ENCODE measurements at places on chromosomes 7 and 10.

DNA sequence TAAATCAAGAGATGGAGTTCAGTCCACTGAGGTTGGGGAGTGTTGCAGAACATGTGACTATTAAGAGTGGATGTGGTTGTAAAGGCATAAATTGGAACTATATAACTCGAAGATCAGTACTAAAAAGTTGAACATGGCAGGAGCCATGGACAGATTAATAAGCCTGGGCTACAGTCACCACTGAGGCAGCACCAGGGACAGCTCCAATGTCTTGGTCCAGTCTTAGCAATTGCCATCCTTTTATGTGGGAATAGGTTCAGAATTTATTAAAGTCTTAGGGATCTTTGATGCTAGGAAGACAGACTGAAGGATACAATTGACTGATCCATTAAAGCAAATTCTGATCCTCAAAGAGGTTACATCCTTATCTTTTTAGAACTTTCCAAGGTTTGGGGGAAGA lies 156.6 kb downstream of the ADRA2A start:
- DNase-seq, result no peak

DNA sequence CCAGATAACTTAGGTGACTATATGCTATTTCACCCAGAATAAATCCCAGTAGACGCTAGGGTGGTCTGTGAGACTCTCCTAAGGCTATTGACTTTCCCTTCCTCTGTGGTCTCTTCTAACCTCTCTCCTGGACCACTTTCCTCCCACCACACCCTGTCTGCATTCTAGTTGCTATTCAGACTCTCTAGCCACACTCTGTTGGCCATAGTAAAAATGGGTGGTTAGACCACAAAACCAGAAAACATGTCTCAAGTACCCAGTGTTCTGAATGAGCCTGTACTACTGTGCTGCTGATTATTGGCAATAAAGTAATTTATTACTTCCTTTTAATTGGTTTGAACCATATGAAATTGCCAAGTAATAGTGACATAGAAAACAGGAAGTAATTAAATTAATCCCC lies 240.8 kb downstream of the KIF20B start:
- no peak for DNase-seq

DNA sequence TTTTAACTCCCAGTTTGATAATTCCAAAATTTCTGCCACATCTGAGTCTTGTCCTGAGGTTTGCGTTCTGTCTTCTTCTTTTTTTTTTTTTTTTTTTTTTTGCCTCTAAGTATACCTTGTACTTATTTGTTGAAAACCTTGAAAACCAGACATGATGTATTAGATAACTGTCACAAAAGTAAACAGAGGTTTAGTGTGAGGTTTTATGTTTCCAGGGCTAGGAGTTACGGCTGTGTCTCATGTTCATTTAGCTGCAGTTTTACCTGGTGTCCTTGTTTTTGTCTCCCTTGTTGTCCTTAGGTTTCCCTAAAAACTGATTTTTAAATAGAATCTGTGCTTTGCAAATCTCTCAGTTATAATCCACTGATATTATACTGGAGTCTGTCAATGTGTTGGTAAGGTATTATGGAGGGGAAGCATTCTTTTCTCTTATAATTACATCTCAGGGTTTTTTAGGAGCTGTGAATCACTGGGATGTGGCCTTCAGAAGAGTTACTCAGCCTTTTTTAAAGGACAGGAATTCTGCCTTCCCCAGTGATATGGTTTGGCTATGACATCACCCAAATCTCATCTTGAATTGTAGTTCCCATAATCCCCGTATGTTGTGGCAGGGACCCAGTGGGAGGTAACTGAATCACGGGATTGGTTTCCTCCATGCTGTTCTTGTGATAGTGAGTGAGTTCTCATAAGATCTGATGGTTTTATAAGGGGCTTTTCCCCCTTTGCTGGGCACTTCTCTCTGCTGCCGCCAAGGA lies 95.0 kb downstream of the CDCA7L start:
- no peak for DNase-seq

- DNase-seq, result no peak
These were observed 1182.9 kb upstream of the LRRTM3 start for GRCh38 chr10:65742906-65743305.

GRCh38 chr10:133357285-133358161 lies at the start of gene FUOM:
FUOM (minus strand) TSS chr10:133358019; CDS start chr10:133358007, 12 bp downstream.
- peak; percentile 43 for DNase-seq

GRCh38 chr10:132363921-132364593 lies 32.1 kb downstream of the LRRC27 start:
- no peak for DNase-seq

GRCh38 chr10:32445036-32445435 lies 904 bp upstream of the CCDC7 start:
- DNase-seq, result no peak

DNA sequence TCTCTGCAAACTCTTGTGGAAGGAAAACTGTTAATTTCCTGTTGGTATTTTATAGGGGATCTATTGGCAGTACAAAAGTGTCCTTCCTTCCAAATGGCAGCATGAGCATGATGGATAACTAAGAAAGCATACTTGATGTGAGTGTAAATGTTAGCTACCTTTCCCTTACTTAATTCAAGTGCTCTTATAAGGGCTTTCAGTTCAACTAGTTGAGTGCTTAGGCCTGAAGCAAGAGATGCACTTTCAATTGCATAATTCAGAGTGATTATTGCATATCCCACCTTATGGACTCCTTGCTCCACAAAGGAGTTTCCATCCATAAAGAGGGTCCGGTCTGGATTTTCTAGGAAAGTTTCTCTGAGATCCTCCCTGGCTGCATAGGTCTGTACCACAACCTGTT lies 56.3 kb upstream of the CYP2C8 start:
- DNase-seq, result no peak

DNA sequence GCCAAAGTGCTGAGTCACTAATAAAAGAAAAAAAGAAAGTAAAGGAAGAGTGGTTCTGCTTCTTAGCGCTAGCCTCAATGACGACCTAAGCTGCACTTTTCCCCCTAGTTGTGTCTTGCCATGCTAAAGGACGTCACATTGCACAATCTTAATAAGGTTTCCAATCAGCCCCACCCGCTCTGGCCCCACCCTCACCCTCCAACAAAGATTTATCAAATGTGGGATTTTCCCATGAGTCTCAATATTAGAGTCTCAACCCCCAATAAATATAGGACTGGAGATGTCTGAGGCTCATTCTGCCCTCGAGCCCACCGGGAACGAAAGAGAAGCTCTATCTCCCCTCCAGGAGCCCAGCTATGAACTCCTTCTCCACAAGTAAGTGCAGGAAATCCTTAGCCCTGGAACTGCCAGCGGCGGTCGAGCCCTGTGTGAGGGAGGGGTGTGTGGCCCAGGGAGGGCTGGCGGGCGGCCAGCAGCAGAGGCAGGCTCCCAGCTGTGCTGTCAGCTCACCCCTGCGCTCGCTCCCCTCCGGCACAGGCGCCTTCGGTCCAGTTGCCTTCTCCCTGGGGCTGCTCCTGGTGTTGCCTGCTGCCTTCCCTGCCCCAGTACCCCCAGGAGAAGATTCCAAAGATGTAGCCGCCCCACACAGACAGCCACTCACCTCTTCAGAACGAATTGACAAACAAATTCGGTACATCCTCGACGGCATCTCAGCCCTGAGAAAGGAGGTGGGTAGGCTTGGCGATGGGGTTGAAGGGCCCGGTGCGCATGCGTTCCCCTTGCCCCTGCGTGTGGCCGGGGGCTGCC lies at the start of gene IL6:
Gene IL6, plus strand, starts transcription at position 294 of the 807 bp plus-strand sequence. Its CDS starts 63 bp downstream, at position 357.
- DNase-seq, result no peak

GRCh38 chr10:132691711-132692153 lies 94.2 kb downstream of the NKX6-2 start:
- DNase-seq, result no peak

- no peak for DNase-seq
These were observed 16.7 kb upstream of the FRA10AC1 start for GRCh38 chr10:93718937-93719725.

DNA sequence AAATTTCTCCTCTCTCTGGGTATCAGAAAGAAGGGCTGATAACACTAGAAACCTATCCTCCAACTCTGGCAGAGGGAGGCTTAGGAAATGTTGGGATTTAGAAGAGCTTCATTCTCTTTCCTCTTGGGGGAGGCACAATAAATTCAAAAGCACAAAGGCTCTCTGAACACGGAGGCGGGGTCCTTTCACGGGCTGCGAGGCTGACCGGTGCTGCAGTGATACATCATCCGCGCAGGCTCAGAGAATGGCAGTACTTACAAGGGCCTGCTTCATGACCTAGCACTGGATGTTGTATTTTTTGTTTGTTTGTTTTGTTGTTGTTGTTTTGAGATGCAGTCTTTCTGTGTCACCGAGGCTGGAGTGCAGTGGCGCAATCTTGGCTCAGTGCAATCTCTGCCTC lies 306.2 kb downstream of the SORCS3 start:
- DNase-seq, result no peak

GRCh38 chr7:121192834-121193233 lies 136.0 kb upstream of the WNT16 start:
- DNase-seq, result no peak

GRCh38 chr7:80346704-80347103 lies 165.2 kb downstream of the GNAT3 start:
- DNase-seq, result no peak

- no peak for DNase-seq
These were observed 159.6 kb downstream of the PARD3 start for GRCh38 chr10:34655286-34656170.

- no peak for DNase-seq
These were observed 234.2 kb downstream of the CCSER2 start for GRCh38 chr10:84562592-84562991.

DNA sequence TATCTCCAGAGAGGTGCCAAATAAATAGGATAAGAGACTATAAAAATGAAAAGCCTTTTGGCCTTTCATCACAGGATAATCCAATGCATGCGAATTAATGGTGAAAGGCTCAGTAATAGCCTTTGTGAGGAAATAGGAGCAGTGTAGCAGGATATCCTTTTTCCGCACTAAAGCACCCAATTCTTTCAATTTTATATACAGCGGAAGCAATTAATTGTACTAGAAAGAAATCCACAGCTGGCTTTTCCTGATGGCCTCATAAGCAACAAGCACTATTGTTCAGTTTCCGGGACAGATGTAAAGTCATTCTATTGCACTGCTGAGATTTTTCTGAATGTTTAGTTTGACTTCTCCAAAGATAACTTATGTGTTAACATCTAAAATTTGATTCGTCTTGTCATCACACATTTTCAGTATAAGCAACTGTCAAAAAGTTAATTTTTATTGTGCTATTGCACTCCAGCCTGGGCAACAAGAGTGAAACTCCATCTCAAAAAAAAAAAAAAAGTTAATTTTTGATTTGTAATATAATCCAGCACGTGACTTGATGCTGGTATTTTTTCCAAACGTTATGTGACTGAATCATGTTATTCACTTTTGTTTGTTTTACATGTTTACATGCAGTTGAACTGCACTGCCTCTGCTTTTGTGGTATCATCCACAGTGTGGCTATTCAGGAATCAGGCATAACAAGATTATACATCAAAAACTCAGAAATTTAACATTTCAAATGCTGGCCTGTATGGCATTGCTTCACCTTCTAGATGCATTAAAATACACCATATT lies 8.4 kb upstream of the BMPR1A start:
- no peak for DNase-seq

DNA sequence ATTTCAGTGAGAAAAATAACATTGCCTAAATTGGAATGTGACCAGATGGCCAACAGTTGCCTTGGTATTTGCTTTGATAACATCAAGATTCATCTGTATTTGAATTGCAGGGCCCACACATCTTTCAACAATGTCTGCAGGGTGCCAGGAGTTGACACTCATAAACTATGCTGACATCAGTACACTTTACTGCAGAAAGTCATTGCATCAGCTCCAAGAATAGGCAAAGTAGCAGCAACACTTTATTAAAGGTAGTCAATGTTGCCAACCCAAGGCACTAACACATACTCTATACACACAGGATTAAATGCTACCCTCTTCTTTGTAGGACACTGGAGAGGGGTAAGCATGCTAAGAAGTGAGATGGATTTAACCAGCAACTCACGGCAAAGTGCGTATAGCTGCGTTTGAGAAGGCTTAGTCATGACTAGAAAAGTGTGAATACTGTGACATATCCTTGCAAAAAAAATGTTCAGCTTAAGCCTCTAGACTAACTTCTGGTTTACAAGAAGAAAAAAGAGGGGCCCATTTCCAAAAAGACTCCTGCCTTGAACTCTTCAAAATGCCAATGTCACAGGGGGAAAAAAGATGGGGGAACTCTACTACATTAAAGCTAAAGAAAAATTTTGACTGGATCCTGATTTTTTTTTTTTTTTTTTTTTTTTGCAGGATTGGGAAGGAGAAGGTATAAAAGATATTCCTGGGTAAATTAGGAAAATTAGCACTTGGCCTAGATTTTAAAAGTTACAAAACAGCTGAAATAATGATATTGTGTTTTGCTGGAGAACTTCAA lies 2.2 kb downstream of the BBIP1 start:
- DNase-seq, result no peak

Data from stimulated activated CD8-positive, alpha-beta memory T cell treated with anti-CD3 and anti-CD28 coated beads, Interleukin-4, amount 100 ng/mL, for 1 hour (primary cell).